ENCODE measurements at places on chromosomes 11 and 22. TPM values are rescaled to one million over a fixed set of nuclear protein-coding genes. Genes with fewer than 3 reads are reported as not detected.

GRCh38 chr11:32065865-32066629 lies 24.8 kb upstream of the RCN1 start:
- DNase-seq = no peak

DNA sequence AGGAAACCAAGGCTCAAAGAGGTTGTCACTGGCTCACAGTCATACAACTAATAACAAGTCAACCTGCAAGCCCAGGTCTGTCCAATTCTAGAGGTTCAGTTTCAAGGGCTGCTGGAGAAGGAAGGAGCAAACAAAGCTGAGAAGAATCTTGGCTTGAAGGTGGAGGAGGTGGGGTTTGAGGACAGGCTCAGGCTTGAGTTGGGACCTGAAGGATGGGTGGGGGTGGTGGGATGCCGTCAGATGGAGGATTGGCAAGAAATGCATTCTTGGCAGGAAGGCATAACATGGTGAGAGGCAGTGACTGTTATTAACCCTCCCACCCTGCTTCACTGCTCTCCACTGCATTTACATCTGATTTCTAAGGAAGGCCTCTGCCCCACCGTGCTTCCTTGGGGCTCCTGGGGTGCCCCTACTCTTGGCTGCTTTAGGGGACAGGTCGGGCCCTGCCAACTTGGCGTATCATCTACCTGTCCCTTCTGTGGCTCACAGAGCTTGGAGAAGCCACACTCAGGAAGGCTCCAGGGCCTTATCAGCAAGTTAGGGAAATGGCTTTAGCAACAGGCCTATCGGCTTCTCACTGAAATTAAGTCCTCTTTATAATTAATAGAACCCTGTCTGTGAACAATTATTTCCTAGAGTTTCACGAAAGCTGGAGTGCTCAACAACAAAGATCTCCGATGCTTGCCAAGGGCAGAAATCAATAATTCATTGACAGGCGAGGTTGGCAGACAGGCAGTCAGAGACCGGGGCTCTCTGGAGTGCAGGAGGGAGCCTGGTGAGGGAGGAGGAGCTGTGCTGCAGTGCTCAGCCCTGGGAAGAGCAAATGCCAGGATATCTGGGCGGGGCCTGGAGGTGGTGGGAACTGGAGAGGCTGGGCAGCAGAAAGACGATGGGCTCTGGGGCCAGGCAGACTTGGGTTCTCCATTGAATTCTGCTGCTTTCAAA lies 84.9 kb upstream of the NARS2 start:
- no peak for DNase-seq

GRCh38 chr11:132357811-132358572 lies 987.6 kb downstream of the NTM start:
- DNase-seq = peak; percentile 8

Gene CCDC87
- 0.08 TPM for total RNA-seq

Gene OR51I1
- not detected for total RNA-seq

Gene FAM83F
- total RNA-seq = 0.05 TPM

- DNase-seq = no peak
These were observed 156.0 kb upstream of the CADM1 start for GRCh38 chr11:115660030-115660805.

GRCh38 chr11:64928957-64929356 lies 4.5 kb downstream of the PPP2R5B start:
- DNase-seq = no peak

DNA sequence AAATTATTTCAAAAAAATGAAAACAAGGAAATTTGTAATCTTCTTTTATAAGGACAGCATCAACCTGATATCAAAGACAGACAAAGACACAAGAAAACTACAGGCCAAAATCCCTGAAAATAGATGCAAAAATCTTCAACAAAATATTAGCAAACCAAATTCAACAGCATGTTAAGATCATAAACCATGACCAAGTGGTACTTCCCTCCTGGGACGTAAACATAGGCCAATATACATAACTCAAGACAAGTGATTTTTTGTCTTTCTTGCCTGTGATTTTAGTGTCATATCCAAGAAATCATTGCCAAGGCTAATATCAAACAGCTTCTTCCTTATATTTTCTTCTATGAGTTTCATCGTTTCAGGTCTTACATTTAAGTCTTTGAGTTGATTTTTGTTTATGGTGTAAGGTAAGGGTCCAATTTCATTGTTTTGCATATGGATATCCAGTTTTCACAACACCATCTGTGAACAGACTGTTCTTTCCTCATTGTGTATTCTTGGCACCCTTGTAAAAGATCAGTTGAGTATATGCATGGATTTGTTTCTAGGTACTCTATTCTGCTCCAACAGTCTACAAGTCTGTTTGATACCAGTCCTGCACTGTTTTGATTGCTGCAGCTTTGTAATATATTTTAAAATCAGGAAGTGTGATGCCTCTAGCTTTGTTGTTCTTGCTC lies 50.0 kb downstream of the SBF2 start:
- no peak for DNase-seq

DNA sequence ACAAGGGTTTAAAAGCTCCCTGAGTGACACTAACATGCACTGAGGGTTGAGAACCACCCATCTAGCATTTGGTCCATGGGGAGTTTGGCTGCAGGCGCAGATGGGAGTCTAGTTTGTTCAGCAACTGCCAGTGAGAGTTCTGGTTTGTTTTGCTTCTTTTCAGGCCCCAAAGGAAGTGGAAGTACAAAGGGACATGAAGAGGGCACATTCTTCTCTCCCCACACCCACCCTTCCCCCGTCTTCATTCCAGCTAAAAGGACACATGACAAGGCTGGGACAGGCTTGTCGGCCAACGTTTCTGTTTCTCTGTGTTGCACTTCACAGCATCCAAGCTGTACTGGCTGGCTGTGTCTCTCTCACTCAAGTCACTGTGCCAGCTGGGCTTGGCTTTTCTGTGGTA lies 8.2 kb upstream of the ENDOD1 start:
- DNase-seq = no peak

Gene MPPED2
- not detected for total RNA-seq

DNA sequence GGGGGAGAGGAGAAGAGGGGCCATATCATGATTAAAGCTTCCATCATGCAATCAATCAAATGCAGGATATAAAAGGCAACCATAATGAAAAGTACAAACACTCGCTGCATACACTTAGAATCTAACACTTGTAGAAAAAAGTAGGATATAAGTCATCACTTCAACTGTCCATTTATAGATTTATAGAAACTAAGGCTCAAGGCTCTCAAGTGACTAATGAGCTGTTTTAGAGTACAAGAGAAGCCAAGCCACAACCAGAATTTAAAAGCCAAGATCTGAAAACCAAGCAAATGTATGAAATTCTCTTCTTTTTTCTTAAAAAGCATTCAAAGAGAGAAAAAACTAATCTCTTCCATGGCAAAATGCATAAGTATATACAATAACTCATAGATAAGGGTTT lies 160.2 kb upstream of the BLID start:
- no peak for DNase-seq

DNA sequence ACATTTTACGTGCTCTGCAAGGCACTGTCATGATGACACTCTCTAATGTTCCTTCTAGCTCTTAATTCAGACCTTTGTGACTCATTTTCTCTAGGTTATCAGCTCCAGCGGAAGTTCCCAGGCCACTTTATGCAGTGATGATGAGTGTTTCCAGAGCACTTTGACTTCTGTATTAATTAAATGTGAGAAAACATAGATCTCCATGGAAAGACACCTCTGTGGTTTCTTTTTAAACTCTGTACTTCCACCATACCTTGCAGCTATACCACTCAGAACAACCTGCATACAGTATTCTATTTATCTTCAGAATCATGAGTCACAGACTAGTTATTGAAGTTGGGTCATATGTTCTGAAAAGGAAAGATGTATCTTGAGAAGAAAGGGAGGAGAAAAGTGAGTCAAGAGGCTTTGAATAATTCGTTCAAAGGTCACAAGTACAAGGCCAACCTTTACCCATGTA lies 175.6 kb upstream of the TENM4 start:
- no peak for DNase-seq

DNA sequence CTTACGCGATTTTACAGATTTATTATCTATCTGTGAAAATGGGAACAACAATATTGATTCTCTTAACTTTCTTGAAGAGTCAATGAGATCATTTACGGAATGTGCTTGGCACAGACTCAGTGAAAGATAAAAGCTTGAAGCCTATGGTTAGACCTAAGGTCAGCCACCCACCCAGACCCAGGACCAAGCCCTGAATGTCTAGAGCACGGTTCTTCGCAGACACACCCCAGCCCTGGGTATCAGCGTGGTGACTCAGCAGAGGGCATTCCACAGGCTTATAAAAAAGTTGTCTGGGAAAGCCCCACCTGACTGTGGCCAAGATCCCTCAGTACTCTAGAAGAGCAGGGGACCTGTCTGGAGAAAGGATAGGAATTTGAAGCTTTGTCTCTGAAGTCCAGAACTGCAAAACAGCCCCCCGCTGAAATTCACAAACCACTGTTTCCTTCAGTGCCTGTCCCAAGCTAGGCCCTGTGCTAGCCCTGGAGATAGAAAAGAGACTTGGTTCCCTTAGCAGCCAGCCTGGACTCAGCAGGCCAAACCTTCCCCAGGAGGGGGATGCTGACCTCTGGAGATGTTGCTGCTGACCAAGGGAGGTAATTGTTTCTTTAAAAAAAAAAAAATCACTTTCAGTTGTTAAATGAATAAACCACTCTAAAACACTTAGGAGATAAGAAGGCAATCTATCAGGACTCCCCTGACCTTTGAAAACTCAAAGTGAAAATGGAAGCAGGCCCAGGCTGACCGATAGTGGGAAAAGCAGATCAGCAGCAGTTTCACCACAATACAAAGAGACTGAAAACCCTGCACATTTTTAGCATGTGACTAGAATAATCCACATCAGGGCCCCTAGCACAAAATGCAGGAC lies 114.0 kb downstream of the ABTB2 start:
- DNase-seq = peak; percentile 26

GRCh38 chr11:78000193-78000592 lies 5.7 kb upstream of the INTS4 start:
- DNase-seq = peak; percentile 66

- no peak for DNase-seq
These were observed 34.4 kb downstream of the FBXO7 start for GRCh38 chr22:32509045-32509444.

Gene CATSPERZ
- total RNA-seq = not detected

DNA sequence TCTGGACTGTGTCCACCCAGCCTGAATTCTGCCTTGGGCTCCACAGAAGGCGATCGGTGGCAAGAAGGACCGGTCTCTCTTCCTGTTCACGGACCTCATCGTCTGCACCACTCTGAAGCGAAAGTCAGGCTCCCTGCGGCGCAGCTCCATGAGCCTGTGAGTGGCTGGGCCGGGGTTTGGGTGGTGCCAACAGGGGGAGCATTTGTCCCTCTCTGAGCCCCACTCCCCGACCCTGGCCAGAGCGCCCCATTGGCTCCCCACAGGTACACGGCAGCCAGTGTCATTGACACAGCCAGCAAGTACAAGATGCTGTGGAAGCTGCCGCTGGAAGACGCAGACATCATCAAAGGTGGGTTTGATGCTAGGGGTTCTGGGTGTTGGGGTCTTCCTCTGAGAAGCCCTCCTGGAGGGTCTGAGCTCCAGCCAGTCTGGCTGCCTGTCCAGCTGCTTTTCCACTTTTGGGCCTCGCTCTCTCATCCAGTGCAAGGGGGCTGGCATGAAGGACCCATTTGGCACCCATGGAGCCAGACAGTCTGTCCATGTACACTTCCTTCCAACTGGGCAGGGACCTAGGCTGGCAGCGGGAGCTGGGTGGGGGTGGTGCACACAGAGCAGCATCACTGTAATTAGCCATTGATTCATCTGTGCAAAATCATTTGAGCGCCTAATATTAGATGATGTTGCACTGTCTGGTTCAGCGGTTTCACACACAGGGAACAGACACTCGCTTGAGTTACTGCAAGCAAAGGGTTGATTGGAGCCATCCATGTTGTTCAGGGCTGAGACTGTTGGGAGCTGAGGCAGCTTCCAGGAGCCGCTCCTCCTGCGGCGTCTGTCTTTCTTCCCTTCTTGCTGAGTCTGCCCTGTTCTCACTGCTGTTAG lies 19.0 kb upstream of the RELT start:
- no peak for DNase-seq

- no peak for DNase-seq
These were observed 91.0 kb upstream of the SHISAL1 start for GRCh38 chr22:44403602-44404329.

- DNase-seq = no peak
These were observed 100.6 kb downstream of the RRAS2 start for GRCh38 chr11:14258221-14258935.

DNA sequence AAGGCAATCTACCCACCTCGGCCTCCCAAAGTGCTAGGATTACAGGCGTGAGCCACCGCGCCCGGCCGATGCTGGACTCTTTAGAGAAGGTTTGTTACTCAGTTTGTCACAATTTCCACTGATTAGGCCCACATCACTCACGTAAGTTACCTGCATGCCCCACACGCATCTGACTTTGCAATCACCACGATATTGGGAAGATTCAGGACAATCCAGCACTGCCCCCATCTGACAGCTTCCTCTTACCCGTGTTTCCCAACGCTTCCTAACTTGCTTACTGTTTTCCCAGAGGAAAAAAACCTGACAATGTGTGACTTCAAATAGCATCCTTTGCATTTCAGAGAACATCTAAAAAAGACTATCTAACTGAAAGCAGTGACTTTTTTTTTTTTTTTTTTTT lies 21.8 kb upstream of the EIF3M start:
- DNase-seq = no peak

DNA sequence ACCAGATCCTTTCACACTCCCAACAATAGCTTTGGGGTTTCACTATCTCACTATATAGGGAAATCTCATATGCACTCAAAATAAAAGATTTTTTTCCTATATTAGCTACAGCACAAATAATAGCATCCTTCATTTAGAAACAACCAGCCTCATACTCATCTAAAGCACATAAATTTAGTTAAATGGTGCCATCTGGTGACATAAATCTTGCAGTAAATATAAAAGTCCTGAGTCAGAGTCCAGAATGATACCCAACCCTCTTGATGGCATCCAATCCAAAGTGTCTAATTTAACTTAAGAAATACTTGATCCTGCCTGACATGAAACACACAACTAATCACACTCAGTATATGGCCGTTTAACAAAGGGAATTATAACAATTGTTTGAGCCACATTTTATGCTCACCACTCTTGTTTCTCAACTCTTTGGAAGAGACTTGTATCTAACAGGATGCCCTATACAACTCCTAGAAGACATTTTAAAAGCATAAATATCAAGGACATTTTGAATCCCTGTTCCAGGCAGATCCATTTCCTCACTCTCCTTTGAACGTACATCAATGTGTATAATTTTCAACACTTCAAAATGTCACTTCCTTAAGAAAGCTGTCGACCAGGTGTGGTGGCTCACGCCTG lies 36.2 kb downstream of the DLG2 start:
- DNase-seq = no peak

GRCh38 chr11:102097186-102097585 lies 13.1 kb upstream of the YAP1 start:
- no peak for DNase-seq

Gene KCNJ4
- total RNA-seq = not detected

Gene CARNS1
- 1.2 TPM for total RNA-seq

DNA sequence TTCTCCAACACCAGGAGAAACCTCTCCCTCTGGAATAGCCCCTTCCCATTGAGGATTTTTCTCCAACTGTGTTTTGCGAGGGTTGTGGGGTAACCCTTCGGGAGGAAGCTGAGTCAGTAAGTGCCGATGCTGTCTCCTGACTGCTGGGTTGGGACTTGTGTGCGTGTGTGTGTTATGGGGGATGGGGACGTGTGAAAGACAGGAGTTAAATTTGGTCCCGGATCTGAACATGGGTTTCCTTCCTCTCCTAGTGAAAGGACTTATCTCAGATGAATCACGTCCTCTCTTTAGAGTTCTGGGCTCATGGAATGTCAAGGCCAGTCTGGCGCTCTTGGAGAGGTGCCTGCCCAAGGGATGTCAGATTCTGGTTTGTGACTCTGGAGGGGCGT lies 33.3 kb downstream of the KIAA1671 start:
- no peak for DNase-seq
